Activated CD8-positive, alpha-beta memory T cell treated with anti-CD3 and anti-CD28 coated beads for 48 hours (primary cell): ENCODE measurements at places on chromosomes 1 and 21.

- no peak for DNase-seq
These were observed 348.0 kb downstream of the PTPRU start for GRCh38 chr1:29584362-29584761.

GRCh38 chr1:201883266-201883665 is 5.4 kb upstream of the SHISA4 start:
- no peak for DNase-seq

DNA sequence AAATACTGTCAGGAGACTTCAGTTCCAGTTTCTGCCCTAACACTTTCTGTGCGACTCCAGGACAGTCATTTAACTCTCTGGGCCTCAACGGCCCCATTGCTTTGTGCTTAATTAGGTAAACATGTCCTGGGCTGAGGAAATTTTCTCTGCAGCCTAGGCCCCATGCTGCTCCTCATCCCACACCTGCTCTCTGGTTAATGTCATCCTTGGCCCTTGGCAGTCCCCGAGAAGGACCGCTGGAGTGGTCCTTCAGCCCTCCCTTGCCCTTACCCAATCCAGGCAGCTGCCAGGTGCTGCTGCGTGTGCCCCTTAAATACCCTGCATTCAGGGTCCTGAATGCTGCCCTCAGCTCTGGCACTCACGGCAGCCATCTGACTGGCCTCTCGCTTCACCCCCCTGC is 18.7 kb downstream of the UBL4B start:
- DNase-seq, result no peak

DNA sequence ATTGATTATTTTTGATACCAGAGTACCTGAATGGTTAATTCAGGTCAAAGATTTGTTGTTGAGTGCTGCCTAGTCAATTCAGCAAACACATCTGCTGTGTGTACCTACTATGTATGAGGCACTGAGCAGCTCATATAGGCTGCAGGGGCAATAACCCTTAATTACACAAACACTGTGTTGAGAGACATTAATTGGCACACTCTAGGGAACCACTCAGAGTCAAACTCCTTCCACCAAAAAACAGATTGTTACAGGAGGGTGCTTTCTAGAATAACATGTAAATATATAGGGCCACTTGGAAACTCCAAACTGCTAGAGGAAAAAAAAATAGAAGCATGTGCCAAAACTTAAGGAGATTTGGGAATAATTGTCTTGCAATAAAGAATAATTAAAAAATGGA is 31.3 kb downstream of the UBE2U start:
- DNase-seq, result no peak

- no peak for DNase-seq
These were observed 165.1 kb upstream of the CACNA1E start for GRCh38 chr1:181318022-181318857.

DNA sequence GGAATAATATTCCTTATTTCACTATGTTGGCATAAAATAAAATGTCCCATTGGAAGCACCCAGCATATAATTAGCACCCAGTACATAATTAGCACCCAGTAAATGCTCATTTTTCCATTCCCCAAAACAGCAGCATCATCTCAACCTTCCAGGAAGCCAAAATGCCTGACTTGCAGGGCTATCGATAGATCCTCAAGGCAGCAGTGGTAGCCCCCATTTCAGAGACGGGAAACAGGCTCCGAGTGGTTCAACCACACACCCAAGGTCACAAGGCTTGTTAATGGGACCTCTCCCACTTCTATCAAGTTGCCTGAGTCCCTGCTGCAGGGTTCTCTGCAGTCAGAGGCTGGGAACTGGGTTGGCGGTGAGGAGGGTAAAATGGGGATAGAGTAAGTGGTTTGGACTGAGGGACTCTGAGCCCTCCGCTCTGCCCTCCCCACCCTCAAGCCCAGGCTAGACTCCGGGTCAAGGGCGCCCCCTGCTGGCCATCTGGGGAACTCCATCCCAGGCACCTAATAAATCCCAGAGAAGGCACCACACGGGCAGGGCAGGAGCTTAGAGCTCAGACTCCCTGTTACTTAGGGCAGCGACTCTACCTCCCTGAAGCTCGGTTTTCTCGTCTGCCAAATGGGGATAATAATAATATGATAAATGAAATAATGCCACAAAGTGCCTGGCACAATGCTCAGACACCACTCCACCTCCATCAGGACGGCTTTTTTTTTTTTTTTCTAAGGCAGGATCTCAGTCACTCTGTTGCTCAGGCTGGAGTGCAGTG is 21.9 kb upstream of the LAPTM5 start:
- peak; percentile 100 for DNase-seq

- DNase-seq, result no peak
These were observed 13.8 kb downstream of the TP53BP2 start for GRCh38 chr1:223831755-223832636.

DNA sequence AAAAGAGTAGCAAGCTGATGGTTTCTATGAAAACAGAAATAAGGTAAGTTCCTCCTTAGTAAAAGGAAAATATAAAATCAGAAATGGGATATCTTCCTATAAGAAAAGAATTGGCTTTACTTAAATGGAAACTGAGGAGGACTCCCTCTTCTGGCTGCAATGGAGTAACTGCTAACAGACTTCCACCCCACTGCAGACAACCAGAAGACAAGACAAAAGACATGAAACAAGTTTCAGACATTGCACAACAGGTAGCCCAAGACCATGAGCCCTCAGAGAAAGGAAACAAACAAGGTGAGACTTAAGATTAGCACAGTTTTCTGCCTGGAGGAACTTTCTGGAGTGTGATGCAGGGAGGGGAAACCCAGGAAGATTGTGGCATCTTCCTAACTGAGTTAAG is 17.0 kb upstream of the OLFML2B start:
- DNase-seq, result no peak

- DNase-seq, result peak; percentile 57
These were observed at the start of gene BMP8A for GRCh38 chr1:39491146-39491921. BMP8A (plus strand) TSS chr1:39491636; CDS start chr1:39491992, 356 bp downstream.

DNA sequence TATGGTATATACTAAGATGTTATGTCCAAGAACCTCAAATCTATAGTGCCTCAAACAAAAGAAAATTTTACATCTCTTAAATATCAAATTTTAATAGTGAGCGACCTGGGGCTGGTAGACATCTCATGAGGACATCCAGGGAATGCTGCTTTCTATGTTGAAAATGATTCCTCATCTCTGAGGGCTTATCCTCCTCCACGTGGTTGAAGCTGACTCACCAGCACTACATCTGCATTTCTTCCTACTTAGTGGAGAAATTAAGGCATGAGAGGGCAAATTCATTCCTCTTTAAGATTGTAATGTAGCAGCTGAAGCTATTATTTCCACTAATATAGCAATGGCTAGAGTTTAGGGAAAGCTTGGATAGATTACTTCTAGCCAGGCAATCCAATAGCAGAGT is 529.5 kb downstream of the COL11A1 start:
- DNase-seq, result no peak
